Fibroblast of villous mesenchyme (primary cell): ENCODE measurements at places on chromosomes 4 and X. TPM values are rescaled to one million over a fixed set of nuclear protein-coding genes. Genes with fewer than 3 reads are reported as not detected.

Gene GPAT3
- 1.3 and 15.1 TPM in 2 replicates for total RNA-seq

Gene ANK2
- total RNA-seq: 15.1 and 23.2 TPM in 2 replicates

Gene NUDT11
- total RNA-seq: 7.4 and 12.1 TPM in 2 replicates

DNA sequence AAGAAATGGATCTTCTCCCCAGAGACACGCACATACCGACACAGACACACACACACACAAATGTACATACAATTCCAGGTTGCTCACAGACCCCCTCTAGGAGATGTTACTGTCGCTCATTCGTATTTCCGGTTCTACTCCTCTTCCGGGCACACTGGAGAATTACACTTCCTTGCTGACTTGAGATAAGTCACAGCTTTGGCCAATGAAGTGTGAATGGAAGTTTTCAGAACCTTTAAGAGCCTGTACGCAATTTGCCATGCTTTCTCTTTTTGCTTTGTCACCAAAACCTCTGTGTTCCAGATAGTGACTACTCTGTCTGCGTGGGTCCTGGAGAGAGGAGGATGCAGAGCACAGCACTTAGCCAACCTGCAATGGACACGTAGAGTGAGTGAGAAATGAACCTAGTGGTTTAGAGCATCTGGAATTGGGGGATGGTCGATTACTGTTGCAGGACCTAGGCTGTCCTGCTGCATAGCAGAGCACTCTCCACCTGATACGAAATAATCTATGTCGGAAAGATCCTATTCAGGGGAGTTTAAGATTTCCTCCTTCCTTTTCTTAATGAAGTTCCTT is 239.5 kb upstream of the TET2 start:
- DNase-seq: no peak

GRCh38 chr4:47486231-47486673 is 1.2 kb downstream of the ATP10D start:
- DNase-seq: peak; percentile 42

GRCh38 chrX:153374426-153374825 is 26.7 kb downstream of the PNMA6E start:
- no peak for DNase-seq

DNA sequence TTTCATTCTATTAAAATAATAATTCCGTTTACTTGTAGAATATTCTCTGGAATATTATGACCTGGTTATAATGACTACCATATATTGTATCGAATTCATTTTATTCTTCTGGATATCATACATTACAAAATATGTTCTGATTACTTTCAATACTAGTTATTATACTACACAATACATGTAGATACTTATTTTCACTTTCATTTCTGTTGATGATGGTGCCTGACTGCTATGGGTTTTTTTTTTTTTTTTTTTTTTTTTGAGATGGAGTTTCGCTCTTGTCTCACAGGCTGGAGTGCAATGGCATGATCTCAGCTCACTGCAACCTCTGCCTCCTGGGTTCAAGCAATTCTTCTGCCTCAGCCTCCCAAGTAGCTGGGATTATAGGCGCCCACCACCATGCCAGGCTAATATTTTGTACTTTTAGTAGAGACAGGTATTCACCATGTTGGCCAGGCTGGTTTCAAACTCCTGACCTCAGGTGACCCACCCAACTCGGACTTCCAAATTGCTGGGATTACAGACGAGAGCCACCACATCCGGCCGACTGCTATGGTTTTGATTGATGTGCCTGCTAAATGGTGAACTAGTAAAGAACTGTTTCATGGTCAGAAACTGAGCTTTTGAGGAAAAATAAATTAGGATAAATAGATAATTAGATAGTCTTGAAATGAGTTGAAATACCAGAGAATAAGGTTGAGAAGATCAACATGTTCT is 39.5 kb downstream of the PCDH10 start:
- DNase-seq: no peak

DNA sequence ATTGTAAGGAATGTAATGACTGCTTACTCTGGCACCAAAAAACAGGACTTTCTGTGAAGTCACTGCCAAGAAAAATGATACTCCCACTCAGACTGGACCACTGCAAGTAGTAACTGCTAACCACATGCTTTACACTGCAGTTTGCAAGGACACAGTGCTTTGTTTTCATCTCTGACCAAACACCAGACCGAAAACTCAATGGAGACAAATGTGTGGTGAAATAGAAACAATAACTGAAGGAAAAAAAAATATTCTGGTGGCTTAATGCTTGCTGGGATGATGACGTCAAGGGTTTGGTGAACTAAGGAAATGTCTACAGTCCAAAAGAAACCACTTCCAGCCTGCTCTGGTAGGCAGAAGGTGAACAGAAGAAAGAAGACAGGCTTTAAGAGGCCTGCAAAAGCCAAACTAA is 13.2 kb downstream of the GPC4 start:
- DNase-seq: peak; percentile 1

GRCh38 chr4:25347971-25348370 is 29.1 kb upstream of the ANAPC4 start:
- no peak for DNase-seq

DNA sequence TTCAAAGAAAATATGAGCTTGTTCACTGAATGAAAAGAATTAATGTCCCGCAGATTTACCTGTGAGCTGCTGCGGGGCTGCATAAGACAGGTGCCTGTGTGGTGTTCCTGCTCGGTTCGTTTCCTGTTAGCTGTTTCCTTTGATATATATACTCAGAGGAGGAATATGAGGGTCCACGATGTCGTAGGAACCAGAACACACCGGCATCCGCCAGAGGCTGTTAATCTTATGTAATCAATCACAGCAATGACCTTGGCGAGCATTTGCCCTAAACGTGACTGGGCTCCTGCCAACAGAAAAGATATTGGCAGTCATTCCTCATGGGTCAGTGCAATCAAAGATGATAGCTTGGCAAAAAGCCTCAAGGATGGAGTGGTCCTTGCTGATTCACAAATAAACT is 260.1 kb downstream of the EVC2 start:
- DNase-seq: no peak

- DNase-seq: peak; percentile 52
These were observed 1.7 kb upstream of the SPARCL1 start for GRCh38 chr4:87530868-87531267.

GRCh38 chr4:169818063-169818679 is 60.4 kb upstream of the HPF1 start:
- DNase-seq: no peak

DNA sequence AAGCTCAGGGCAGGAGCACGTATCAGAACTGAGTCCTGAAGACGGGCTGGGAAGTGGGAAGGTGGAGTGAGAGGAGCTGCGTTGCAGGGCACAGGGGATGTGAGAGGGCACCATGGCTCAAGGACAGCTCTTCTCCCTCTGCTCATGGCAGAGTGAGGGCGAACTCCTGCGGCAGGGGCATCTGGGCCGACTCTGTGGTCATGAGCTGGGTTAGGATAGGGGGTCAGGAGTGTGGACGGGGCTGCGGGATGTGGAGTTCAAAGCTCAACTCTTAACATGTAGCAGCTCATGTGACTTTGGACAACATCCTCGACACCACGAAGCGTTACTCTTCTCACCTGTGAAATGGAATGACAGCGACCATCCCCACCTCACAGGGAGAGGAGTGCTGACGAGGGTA is 19.4 kb upstream of the SORCS2 start:
- DNase-seq: no peak

GRCh38 chrX:149346306-149346705 is 158.8 kb downstream of the IDS start:
- no peak for DNase-seq

- DNase-seq: no peak
These were observed 9.6 kb downstream of the GTPBP6 start for GRCh38 chrX:308821-309520.

DNA sequence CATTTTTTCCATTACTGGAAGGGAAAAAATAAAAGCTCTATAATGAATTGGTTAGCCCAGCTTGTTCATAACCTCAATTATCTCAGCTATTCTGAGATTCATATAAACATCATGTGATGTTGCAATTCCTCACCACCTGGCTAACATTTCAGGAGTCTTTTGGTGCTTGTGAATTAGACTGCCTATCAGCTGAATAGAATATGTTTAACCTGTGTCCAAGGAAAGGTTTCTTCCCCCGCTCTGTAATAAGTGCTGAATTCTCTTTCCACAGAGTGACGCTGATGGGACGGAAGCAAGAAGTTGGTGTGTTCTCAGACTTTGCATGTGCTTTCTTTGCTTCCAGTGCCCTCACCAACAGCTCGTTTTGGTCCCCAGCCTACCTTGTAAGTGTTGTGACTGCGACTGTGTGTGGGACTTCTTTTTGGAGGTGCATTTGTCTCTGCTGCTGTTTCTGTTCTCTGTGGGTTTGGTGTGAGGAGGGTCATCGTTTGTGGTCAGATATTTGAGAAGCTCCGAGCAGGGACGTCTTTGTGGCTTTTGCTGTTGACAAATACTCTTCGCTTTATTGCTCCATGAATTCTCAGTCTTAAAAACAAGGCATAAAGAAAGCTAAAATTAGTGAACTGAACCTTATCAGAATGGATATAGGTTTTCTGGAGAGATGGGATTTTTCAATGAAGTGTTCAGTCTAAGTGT is 61.7 kb downstream of the PPARGC1A start:
- DNase-seq: peak; percentile 75

DNA sequence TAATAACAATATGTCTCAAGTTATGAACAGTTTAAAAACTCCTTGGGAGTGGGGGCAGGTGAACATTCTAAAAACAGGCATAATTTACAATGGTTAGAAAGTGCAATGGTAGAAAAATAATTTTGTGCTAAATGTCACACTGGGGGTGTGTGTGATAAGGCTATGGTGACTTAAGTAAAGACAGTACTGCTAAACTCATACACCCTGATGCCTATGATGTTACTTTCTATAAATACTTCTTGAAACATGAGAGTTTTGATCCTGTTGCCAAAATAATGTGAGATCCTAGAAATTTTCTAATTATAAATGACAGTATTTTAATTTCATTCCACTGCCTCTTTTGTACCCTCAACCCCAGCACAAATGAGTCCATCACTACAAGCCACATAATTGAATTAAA is 144.2 kb downstream of the POLA1 start:
- DNase-seq: no peak

DNA sequence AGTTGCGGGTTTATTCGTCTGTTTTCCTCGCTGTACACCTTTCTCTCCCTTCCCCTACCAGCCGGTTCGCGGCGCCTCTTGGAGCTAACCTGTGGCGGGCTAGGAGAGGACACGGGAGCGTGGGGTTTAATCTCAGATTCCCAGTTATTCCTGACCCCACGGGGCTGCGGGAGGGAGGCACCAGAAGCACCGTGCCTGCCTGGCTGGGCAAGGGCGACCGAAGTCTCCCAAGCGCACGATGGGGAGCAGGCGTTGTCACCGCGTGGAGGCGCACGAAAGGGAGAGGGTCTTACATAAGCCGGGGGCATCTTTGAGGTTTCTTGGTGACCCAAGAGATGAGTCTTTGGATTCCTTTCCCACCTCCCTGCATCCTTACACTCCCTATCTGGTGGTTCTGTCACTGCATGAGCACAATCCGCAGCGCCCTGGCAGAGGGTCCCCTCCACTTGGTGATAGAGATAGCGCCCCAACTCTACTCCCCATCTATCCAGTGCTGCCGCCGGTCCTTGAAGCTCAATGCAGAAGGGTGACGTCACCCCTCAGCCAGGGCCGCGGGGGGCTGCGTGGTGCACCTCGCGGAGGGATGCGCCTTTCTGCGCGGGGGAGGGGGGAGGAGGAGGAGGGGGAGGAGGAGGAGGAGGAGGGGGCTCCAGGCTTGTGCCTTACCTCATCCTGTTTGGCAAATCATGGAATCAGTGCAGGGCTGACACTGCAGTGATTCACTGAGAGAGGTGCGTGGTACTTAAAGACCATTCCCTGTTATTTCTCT is 793 bp downstream of the TSPAN7 start:
- DNase-seq: no peak

DNA sequence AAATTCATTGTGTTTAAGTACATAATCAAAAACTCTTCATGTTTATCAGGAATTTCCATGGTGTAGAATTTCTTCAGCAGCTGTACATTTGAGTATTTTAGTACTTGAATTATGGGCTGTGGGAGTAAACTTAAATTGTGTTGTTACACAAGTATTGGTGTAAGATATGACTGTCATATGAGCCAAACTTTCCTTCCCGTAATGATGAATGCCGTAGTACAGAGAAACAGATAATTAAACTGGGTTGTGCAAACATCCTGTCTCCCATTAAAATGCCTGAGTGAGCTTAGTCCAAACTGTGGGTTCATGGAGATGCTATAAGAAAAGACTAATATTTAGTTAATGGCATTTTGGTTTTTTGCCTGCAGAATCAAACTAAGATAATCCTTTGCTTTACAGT is 159.2 kb downstream of the SLC4A4 start:
- DNase-seq: peak; percentile 81

- DNase-seq: no peak
These were observed 193.7 kb downstream of the PPP3CA start for GRCh38 chr4:101153653-101154052.

DNA sequence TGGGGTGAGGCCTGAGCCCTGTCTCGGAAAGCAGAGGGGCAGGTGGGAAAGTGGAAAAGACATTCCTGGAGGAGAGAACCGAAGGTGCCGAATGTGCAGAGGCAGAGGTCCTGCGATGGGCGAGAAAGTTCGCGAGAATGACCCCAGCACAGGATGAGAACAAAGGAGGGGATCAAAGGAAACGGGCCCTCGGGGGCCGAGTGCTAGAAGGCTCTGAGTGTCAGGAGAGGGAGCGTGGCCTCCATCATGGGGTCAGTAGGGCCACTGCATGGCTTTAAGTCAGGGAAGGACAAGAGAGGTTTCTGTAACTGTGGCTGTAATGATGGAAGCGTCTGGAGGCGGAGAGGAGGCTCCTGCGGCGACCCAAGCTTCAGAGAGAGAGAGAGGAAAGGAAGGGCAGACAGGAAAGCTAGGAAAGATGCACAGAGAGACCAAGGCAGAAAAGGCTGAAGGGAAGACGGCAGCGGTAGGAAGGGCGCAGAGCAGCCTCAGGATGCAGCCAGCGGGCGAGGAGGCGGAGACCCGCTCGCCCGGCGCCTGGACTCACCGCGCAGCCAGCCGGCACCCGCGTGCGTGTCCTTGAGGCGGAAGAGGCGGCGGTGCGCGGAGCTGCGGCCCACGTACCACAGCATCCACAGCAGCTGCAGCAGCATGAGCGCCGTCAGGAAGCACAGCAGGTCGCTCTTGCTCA is 669 bp downstream of the OTOP1 start:
- peak; percentile 3 for DNase-seq
